ENCODE measurements at places on chromosomes 4 and X. TPM values are rescaled to one million over a fixed set of nuclear protein-coding genes. Genes with fewer than 3 reads are reported as not detected.

RBMXL3 gene
- not detected for total RNA-seq

NUDT10 gene
- not detected for total RNA-seq

TCEAL5 gene
- 0.23 TPM for total RNA-seq

F8A2 gene
- not detected for total RNA-seq

AMOT gene
- total RNA-seq = 4.5 TPM
